ENCODE measurements at places on chromosomes 2 and 18. TPM values are rescaled to one million over a fixed set of nuclear protein-coding genes. Genes with fewer than 3 reads are reported as not detected.

Gene CCDC141
- polyA plus RNA-seq: 134 TPM

Gene TUBA3D
- polyA plus RNA-seq: 0.61 TPM

Gene MAP3K20
- polyA plus RNA-seq: 291 TPM

Gene AMER3
- polyA plus RNA-seq: 0.26 TPM

Gene TNFAIP6
- polyA plus RNA-seq: not detected

Gene ALPG
- polyA plus RNA-seq: not detected

Gene AGXT
- polyA plus RNA-seq: 0.99 TPM

Gene STK36
- 63.5 TPM for polyA plus RNA-seq

Measured in cardiac muscle cell (in vitro differentiated cells and primary cell).